A549 treated with CpdA at 1 μM for 4 hours (cell line): ENCODE measurements at places on chromosomes 11 and 22. TPM values are rescaled to one million over a fixed set of nuclear protein-coding genes. Genes with fewer than 3 reads are reported as not detected.

PANX3 gene
- not detected in 5 replicates for total RNA-seq

WT1 gene
- total RNA-seq = 5.7 to 6.9 TPM (median 6.2 TPM) in 5 replicates

PRR5 gene
- total RNA-seq = 15.1 to 21.3 TPM (median 19.6 TPM) in 5 replicates

NXPE2 gene
- total RNA-seq = not detected in 5 replicates

OOSP4A gene
- total RNA-seq = not detected in 5 replicates

MN1 gene
- total RNA-seq = 2.8 to 4.9 TPM (median 3.4 TPM) in 5 replicates

CHST1 gene
- total RNA-seq = 1.0 to 1.5 TPM (median 1.2 TPM) in 5 replicates

ESAM gene
- 7.5 to 12.4 TPM (median 10.6 TPM) in 5 replicates for total RNA-seq

INSC gene
- not detected in 5 replicates for total RNA-seq

SGSM1 gene
- total RNA-seq = 0.17 to 0.68 TPM (median 0.38 TPM) in 5 replicates

PRMT3 gene
- total RNA-seq = 28.0 to 38.5 TPM (median 30.9 TPM) in 5 replicates

GPHA2 gene
- total RNA-seq = not detected in 5 replicates

WNT11 gene
- total RNA-seq = 0.35 to 1.5 TPM (median 0.97 TPM) in 5 replicates

ISX gene
- not detected in 5 replicates for total RNA-seq

SERHL2 gene
- total RNA-seq = 0.12 to 0.33 TPM (median 0.22 TPM) in 5 replicates

TTC17 gene
- 31.1 to 36.1 TPM (median 33.8 TPM) in 5 replicates for total RNA-seq

SLC22A9 gene
- total RNA-seq = not detected in 5 replicates

RANBP1 gene
- total RNA-seq = 258 to 295 TPM (median 291 TPM) in 5 replicates
